ENCODE measurements at places on chromosomes 2 and 18.

DNA sequence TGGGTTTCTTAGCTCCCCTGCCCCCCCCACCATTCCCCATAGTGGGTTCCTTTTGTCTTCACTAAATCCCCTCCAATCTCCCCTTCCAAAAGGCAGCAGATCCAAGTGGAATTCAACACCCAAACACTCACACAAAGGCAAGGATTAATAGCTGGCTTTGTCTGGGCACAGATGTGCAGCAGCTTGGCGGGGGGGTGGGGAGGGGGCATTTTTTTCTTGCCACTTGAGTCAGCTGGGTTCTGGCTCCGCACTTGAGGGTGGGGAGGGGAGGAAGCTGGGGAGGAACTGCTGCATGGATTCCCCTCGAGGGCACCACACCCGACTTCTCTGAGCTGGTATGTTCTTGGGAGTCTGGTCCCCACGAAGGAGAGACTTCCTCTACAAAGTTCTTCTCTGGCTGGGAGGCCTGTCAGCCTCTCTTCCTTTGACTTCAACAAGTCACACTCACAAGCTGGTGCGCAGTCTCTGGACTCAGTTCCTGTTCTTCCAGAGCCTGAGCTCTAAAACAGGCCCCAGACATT lies 36.0 kb downstream of the SERTAD2 start:
- peak; percentile 59 for DNase-seq

- no peak for DNase-seq
Measured at GRCh38 chr2:154557906-154558305, 140.6 kb upstream of the KCNJ3 start.

GRCh38 chr2:193303464-193303863 lies 1108.7 kb upstream of the TMEFF2 start:
- no peak for DNase-seq

GRCh38 chr18:12408247-12408869 lies 629 bp downstream of the PRELID3A start:
- DNase-seq, result no peak

DNA sequence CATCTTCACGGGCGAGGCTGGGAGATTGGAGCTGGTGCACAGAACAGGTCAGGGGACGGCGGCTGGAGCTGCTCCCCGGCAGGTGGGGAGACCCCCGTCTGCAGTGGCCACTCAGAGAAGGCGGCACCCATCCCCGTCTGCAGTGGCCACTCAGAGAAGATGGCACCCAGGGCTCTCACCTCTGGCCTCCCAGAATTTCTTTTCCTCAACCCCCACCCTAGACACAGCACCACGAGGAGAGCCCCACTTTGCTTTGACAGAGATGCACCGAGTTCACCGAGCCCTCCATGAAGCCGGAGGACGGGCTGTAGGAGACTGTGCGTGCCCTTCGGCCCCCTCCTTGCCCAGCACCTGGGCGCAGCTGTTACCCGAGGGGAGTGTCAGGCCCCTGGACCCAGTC lies 201.6 kb upstream of the SALL3 start:
- DNase-seq, result no peak

- DNase-seq, result no peak
Measured at GRCh38 chr2:21097331-21097730, 26.4 kb upstream of the TDRD15 start.

GRCh38 chr2:80238692-80239469 lies 65.7 kb downstream of the LRRTM1 start:
- DNase-seq, result peak; percentile 23

GRCh38 chr2:62713837-62714236 lies 8.3 kb downstream of the EHBP1 start:
- no peak for DNase-seq

DNA sequence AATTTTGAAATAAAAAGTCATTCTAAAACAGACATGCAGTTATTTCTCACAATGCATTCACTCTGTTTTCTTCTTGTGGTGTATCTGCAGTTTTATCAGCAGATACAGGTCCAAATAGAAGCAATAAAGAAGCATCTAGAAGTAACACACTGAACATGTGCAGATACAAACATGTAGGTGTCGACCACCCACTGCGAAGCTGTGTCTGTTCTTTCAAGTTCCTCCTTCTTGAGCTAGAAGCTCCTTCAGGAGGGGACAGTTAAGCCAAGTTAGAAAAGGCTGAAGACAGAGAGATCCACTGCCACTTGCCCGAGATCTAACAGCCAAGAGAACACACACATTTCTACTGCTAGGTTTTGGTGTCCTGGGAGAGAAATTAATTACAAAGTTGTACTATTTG lies 30.1 kb downstream of the WDFY1 start:
- DNase-seq, result no peak

- no peak for DNase-seq
Measured at GRCh38 chr2:96832754-96833507, 10.9 kb downstream of the ANKRD23 start.

GRCh38 chr2:7986431-7986830 lies 695.4 kb upstream of the ID2 start:
- no peak for DNase-seq

GRCh38 chr2:27776097-27776496 lies 4.6 kb downstream of the MRPL33 start:
- DNase-seq, result no peak

GRCh38 chr2:204050681-204051080 lies 114.1 kb downstream of the ICOS start:
- DNase-seq, result no peak

GRCh38 chr18:44779753-44780292 lies 99.1 kb downstream of the SETBP1 start:
- no peak for DNase-seq

DNA sequence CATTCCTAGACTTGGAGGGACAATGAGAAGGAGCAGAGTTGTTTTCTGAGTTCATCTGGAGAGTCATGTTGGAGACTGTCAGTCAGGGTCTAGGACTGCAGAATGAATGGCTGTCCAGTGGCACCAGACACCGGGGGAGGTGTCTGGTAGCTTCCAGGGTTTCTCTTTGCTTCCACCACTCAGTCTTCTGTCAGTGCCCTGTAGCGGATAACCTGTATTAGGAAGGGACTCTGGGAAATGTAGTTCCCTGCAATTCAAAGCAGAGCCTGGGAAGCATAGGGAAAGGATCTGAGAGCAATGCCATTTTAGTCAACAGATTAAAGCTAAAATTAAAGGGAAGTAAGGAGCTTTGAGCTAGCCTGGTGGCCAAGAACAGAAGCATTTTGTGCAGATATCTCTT lies 257.9 kb downstream of the THSD7B start:
- no peak for DNase-seq

DNA sequence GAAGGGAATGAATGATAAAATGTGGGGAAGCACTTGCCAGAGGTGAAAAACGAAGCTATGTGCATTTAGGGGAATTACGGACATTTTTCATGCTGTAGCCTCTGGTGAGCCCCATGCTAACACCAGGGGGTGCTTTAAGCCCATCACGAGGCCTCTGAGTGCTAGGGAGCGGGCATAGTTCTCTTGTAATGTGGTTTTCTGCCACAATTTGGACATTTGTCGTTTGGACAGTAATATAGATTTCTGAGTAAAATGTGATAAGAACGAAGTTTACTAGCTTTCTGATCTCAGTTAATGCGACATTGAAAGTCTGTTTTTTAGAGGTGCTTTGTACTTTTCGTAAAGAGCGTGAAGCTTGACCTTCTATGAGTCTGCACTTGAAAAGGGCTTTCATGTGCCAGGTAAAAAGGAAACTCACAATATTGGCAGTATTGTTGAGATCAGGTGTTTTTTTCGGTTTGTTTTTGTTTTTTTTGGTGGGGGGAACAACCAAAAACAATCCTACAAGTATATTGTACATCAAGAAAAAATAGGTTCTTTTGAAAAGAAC lies 50.6 kb downstream of the TRAF3IP1 start:
- DNase-seq, result peak; percentile 87

GRCh38 chr18:3710712-3711301 lies 260.8 kb downstream of the TGIF1 start:
- peak; percentile 60 for DNase-seq

DNA sequence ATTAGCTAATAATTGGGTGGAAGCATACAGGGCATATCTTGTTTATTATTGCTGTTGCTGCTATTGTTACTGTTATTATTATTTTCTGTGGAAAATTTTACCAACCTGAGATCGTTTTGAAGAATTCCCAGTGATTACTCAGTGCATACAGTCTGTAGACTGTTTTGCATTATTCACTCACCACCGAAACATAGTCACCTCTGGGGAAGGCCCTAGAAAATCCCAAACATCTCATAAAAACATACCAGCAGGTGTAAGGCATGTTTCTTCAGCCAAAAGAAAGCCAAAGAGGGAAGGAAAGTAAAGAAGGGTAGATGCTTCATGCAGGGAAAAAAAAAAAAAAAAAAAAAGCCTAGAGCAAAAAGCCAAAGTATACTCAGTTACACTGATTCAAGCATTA lies 647.7 kb downstream of the BCL11A start:
- DNase-seq, result no peak

DNA sequence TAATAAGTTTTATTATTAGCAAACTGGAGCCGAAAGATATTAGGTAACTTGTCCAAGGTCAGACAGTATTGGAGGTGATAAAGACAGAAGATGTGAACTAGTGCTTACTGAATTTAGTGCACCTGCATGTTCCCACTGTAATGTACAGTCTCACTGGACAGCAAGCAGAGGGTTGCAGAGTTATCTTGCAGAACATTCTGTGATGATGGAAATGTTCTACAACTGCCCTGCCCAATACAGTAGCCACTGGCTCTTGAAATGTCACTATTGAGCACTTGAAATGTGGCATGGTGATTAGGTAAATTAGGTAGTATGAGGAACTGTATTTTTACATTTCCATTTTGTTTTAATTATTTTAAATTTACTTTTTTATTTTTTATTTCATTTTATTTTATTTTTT lies 356.6 kb downstream of the EPHA4 start:
- DNase-seq, result no peak

DNA sequence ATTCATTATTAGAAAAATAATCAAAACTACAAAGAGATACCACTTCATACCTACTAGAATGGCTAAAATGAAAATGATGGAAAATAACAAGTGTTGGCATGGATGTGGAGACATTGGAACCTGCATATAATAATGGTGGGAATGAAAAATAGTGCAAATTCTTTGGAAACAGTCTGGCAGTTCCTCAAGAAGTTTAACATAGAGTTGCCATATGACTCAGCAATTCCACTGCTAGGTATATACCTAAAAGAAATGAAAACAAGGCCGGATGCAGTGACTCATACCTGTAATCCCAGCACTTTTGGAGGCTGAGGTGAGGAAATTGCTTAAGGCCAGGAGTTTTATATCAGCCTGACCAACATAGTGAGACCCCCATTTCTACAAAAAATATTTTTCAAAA lies 41.6 kb upstream of the ACYP2 start:
- no peak for DNase-seq

DNA sequence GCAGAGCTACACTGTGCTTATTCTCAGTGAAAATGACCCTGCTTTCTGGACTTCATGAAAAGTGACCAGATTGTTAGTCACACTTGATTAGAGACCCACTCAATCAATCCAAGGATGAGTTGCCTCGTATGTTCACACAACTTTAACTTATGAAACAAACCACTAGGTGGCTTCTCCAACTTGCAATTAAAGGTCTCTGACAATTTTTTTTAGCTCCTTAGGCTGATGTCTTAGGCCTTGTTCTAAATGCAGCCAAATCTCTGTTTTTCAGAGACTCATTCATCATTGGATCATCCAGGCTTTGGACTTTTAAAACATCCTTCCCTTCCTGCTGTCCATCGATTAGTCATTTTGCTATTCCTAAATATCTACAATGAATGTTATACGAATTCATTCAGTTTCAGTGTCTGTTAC lies 63.4 kb downstream of the MREG start:
- peak; percentile 56 for DNase-seq

DNA sequence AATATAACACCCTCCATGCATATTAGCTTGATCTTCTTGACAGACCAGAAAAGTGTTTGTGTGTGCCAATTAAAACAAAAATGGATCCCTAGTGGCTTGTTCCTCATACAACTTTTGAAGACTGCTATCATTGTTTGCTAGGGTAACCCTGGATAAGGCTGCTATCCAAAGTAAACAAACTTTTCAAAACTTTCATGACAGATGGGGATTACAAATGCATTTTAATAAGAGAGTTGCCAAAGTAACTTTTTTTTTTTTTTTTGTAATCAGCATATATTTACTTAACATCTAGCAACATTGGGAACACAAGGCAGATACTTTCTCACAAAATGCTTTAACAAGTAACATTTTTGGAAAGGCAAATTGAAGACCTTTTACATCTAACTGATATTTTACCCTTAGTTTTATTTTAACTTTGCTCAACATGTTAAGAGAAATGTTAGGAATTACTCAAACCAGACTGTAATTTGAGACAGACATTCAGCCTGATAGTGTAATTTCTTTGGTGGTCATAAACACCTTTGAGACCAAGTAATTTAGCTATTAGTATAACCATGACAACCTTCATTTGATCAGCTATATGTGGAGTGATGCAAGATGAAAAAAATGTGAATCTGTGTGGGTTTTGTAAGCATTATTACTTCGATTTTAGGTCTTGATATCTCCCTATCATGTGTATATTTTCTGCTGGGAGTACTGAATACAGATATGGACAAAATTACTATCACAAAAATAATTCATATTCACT lies 300.9 kb downstream of the ARHGAP15 start:
- DNase-seq, result no peak

DNA sequence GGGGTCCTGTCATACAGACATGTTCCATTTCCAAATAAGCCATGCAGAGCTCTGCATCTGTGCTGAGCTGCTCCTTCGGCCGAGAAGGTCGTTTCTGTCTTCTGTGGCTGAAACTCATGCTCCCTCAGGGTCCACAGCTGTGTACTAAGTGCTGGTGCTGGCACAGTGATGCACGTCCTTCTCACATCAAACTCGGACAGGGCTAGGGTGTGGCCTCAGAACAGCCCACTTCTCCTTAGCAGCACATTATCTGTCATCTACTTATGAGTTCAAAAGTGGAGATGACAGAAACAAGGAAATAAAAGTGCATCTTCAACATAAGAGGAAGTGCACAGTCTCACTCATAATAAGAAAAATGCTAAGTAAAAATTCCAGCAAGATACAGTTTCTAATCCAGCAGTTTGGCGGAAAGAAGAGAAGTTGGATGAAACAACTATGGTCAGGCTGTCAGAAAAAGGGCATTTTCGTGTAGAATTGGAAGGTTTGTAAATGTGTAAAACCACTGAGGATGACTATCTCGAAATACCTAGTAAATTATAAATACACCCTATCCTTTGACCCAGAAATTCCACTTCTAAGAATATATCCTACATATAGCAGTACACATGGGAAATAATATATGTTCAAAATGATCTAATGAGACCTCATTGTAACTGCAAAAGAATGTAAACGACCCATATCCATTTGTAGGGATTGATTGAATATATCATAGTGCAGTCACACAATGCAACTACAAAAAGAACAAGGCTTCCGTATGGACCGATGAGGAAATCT lies 53.7 kb upstream of the APCDD1 start:
- no peak for DNase-seq

DNA sequence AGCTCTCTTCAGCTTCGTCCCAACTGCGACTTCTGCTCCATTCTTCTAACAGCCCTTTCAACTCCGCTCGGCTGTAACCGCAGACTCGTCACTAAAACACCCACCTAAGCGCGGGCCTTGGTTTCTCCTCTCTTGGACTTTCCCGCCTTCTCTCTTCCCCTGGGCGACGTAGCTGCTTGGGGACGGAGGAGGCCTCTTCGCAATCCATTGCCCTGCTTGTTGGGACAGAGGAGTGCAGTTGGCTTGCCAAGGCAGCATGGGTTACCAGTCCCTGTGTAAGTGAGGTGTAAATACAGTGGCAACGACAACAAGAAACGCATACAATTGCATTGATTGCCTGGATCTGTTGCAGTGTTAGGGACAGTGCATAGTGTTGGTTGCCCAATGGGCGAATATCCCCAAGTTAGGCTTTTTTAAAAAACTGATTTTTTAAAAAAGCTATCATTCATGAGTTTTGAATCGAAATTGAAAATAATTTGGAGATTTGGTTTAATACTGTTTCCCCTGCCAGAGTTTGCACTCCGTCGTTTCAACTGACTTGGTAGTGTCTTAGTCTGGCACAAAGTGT lies 484 bp upstream of the DARS1 start:
- peak; percentile 74 for DNase-seq

Data from common myeloid progenitor, CD34-positive (primary cell).